Left cardiac atrium (tissue), 4 donors: ENCODE measurements at places on chromosomes 4 and X. TPM values are rescaled to one million over a fixed set of nuclear protein-coding genes. Genes with fewer than 3 reads are reported as not detected.

GRCh38 chr4:99648321-99648720 is 9.3 kb downstream of the C4orf54 start:
- DNase-seq = no peak

GRCh38 chr4:153265306-153266047 is 61.2 kb downstream of the TRIM2 start:
- DNase-seq = no peak

DNA sequence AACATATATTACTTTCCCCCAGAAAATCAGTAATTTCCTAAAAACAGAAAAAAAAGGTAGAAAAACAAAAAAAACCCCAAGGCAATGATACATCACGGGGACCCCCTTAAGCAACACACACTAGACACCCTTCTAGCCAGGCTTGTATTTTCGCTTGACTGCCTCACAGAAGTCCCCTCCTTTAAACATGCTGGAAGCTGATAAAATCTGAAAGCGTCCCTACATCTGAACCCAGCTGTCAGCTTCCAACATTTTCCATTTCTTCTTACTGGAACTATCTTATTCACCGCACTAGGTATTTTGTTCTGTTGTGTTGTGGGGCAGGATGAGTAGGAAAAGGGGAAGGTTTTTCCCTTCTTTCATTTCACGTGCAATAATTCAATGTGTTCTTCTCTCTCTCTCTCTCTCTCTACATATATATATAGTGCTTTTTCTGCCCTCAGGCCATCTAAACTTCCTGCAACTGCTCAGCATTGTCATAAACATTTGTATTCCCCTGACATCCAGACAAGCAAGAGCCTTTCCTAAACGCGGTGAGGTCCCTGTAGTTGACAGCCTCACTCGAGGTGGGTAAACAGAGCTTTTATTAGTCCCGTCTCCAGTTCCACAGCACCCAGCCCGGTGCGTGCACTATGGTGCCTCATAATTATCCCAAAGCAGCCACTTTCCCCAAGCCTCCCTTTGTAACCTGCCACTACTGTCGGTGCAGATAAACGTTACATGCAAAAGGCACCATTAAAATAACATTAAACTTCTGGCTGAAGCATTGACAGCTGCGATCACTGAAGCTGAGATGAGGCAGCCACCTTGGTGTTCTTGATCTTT is 82.5 kb downstream of the GATB start:
- no peak for DNase-seq

DNA sequence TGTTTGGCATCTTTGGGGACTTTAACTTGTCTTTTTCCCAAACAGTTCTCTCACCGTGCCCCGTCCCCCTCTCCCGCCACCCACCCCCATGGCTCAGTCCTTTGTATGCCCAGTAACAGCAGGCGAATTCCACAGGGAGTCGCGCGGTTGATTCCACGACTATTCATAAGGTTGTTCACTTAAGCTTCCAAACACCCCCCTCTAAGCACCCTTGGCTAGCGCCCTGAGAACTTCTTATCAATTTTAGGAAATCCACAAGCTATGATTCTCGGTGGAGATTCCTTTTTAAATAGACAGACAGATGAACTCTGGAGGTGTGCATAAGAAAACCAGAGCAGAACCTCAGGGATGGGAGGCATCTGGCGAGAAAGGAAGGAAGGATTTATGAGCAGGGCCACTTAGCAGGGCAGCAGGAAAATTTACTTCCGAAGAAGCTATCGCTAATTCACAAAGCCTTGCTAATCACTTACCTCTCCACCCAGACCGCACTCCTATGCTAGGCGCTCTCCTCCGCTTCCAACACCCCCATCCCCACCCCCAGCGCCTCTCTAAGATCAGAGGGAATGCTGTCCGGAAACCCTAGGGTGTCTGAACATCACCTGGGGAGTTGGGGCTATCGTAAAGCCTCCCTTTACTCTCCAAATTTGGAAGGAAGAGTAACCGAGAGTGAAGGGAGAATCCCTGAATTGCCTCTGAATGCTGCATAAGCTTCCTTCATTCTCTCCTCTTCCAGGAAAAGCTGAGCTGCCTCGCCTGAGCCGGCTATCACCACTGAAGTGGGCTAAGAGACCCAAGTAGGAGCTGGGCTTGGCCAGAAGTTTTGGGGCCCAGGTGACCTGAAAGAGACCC is 1.7 kb downstream of the UNC5C start:
- DNase-seq = no peak

GRCh38 chr4:94944726-94945125 is 187.0 kb downstream of the BMPR1B start:
- DNase-seq = no peak

DNA sequence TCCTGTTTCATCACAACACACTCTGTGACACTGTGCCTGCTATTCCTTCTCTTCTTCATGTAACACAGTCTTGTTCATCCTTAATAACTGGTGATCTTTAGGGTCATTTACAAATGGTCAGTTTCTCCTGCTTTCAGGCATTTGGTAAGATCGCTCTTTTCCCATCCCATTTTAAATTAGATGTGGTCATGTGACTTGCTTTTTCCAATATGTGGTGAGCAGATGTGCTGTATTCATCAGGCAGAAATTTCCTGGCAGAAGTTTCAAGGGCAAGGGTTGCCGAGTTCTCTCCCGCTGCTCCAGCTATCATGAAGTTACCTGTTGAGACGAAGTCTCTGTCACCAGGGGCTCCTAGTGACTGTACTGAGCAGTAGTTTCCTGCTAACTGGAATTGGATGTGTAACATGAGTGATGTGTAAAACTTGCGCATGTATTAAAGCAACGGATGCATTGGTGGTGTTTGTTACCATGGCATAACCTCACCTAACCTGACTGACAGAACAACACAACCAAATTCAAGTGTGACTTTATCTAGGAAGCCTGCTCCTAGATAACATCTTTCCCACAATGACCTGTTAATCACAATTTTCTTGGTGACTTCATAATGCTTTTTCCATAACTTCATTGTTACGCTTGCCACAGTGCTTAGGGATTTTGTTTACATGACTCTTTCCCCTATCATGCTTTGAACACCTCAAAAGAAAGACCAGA is 29.5 kb upstream of the BMPR1B start:
- no peak for DNase-seq

- no peak for DNase-seq
These were observed 856.8 kb downstream of the STIM2 start for GRCh38 chr4:27717431-27717755.

DNA sequence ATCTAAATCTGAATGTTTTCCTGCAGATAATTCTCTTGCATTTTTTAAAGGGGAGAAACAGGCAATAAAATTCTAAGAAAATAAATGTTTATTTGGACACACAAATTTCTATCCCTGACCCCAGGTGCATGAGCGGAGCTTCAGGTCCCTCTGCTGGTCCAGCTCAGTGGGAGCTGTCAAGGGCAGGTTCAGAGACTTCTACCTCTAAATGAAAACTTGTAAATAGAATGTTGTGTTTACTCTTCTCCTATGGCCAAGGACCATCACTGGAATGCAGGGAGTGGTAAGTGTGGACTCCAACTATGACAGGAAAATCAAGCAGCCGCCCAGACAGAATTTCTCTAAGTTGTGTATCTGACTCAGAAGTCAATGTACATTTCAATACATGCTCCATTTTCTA is 148.6 kb upstream of the TTC29 start:
- no peak for DNase-seq

DNA sequence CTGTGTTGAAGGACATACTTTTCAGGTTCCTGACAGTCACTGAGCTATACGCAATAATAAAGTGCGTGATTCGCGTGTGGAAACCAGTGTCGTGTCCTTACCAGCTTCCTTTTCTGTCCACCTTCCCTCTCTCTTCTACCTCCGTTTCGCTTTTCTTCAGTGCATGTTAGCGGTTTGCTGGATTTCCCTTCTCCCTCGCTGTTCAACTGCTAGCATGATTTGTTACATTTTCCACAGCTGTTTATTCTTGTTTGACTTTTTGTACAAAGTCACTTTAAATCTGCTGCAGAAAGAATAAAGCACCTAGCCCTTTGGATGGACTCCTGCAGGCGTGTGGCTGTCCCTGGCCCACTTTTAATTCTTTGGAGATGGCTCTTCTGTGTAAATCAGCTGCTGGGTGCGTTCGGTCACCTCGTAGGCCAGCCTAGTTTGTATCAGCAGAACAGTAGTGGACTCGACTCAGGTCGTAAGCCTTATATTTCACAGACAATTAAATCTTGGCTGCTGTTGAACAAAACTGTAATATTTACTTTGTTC is 8.9 kb upstream of the HAND2 start:
- DNase-seq = no peak

- DNase-seq = no peak
These were observed 64.4 kb upstream of the NAP1L5 start for GRCh38 chr4:88761861-88762523.

DNA sequence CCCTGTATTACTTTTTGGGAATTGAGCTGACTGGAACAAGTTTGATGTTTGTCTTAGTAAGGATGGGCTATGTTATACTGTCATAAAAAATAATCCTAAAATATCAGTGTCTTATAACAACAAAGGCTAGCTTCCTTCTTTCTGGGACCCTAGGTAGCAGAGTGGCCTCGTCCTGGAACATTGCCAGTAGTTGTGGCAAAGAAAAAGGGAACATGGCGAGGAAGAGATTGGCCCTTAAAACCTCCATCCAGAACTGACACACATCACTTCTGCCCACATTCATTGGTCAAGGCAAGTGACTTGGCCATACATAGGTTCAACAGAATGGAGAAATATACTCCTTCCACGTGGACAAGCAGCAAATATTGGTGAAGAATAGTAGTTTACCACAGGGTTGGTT is 287.9 kb downstream of the PPP1R2C start:
- DNase-seq = no peak

DNA sequence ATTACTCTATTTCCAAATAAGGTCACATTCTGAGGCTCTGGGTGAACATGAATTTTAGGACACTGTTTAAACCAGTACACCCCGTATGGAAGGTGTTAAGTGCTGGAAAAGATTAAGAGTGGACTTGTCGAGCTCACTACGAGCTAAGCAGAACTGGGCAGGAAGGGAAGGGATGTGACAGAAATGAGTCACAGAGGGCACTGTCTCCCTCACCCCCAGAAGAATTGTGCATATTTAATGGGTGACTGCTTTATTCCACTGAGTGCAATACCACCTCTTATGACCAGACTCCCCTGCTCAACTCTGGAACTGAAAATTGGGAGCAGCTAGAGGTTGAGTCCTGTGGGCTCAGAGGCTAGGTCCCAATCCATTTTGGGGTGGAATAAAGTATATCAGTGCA is 187.4 kb upstream of the RPS6KA3 start:
- DNase-seq = no peak

GRCh38 chr4:58093352-58093751 is 983.2 kb upstream of the IGFBP7 start:
- no peak for DNase-seq

DNA sequence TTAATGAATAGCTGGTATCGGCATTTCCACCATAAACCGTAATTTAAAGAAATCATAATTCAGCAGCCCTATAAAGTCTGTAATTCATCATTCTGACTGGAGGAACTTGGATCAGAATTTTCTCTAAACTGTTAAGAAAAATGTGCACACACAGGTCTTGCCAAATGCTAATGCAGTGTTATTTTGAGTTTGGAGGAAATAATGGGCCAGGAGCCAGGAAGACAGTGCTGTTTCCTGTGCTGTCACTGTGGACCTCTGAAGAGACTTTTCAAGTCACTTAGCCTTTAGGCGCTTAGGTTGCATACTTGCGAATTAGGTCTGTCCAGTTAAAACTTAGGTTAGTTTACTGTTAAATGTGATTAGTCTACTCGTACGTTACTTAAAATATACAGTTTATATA is 137.5 kb upstream of the ANXA3 start:
- DNase-seq = no peak

DNA sequence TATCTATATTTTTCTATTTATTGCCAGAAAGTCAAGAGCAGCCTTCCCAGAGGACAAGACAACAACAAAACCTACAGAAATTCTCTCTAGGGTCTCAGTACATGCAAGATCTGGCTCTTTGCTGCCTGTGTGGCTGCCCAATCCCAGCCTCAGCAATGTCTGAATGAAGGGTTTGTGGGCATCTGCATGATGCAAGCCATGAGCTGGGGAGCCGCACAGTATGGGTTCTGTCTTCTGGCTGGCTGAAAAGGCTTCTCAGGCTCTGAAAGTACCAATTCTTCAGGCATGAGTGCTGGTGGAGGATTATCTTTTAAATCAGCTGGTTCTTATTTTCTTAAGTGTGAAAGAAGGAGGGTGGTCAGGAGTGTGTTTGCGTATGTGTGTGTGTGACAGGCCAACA is 104.6 kb downstream of the PDGFRA start:
- no peak for DNase-seq

GRCh38 chr4:106305435-106306055 is 10.5 kb downstream of the TBCK start:
- no peak for DNase-seq

- DNase-seq = no peak
These were observed 1444.2 kb downstream of the ADGRL3 start for GRCh38 chr4:62644372-62644771.

- no peak for DNase-seq
These were observed 39.2 kb downstream of the FAM241A start for GRCh38 chr4:112184438-112184837.

GRCh38 chrX:95318882-95319281 is 1365.8 kb upstream of the DIAPH2 start:
- no peak for DNase-seq

- no peak for DNase-seq
These were observed 48.5 kb upstream of the FRMPD4 start for GRCh38 chrX:12089740-12090139.

- DNase-seq = no peak
These were observed 39.4 kb downstream of the ADH7 start for GRCh38 chr4:99395595-99396364.

DNA sequence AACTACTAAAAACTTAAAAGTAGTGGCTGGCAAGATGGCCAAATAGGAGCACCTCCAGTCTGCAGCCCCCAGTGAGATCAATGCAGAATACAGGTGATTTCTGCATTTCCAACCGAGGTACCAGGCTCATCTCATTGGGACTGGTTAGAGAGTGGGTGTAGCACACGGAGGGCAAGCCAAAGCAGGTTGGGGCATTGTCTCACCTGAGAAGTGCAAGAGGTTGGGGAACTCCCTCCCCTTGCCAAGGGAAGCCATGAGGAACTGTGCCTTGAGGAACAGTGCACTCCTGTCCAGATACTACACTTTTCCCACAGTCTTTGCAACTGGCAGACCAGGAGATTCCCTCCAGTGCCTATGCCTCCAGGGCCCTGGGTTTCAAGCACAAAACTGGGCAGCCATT is 311.1 kb downstream of the PAPSS1 start:
- DNase-seq = no peak

DNA sequence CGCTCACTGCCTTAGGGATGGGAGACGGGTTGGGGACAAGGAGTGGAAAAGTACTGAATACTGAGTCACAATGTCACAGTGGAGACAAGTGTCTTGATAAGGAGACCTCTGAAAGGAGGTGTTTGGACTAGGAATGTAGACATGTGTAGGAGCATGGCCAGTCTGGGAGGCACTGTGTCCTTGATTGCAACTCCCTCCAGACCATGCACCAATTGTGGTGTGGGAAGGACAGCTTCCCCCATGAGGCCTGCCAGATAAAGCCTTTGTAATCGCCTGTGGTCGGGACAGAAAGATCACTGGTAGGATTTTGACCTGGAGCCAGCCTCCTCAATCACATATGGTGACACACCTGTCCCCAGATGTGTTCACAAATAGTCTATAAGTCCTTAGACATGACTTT is 64.1 kb downstream of the USP38 start:
- no peak for DNase-seq

- no peak for DNase-seq
These were observed 2.1 kb upstream of the PDE6B start for GRCh38 chr4:622996-623913.

Gene CLDN34
- total RNA-seq = not detected

Gene PKD2
- total RNA-seq = 16.1 TPM

Gene GNRHR
- not detected for total RNA-seq

Gene TRPC3
- total RNA-seq = 0.99 TPM

Gene BMPR1B
- 2.0 TPM for total RNA-seq

Gene CT55
- total RNA-seq = not detected

Gene ESX1
- total RNA-seq = not detected
